ENCODE measurements at places on chromosomes 4 and X.

- no peak for DNase-seq
Observed at GRCh38 chr4:5995901-5996623, 22.2 kb downstream of the C4orf50 start.

DNA sequence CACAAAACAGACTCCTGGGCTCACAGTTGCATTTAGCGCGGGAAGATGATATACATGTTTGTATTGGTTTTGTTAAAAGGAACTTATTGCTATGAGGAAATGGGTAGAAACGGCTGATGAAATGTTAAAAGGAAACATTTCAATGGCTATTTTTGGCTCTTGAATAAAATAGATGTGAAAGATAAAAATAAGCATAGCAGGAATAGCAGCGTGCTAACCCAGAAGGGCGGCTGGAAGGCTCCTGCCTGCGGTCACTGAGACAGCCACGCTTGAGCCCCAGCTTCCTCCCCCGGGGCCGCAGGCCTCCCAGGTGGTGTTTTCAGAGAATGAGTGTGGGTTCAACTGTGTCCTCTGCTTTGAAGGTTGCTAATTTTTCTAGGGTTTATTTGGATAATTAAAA is 35.0 kb upstream of the CLCN4 start:
- no peak for DNase-seq

- no peak for DNase-seq
Observed at GRCh38 chr4:57418133-57418532, 307.9 kb upstream of the IGFBP7 start.

DNA sequence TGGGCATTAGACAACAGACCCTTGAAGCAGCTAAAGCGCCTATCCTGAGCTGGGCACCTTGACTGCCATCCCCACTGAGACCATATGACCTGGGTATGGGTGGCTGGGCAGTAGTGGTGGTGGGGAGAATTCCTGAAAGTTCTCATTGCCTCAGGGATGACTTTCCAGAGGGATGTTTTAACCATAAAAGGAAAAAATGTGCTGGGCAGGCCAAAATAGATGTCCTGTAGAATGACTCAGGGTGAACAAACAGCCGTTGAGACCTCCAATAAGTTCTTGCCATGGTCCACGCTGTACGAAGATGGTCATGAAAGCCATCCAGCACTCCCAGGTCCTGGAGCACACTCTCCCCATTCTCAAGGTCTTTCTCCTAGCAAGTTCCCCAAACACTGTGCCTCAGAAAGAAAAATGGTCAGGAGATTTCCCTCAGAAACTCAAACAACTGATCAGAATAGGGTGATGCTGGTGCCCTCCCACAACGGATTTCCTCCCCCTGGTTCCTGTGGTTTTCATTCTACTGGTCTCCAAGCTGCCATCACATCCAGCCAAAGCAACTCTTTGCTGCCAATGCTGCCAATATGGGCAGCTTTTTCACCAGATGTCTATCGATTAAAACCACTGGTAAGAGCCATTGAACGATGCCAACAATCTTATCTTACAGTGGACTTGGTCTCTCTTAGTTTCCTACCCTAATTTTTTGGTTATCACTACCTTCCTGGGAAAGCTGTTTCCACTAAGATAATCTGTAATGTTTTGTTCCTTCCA is 11.2 kb downstream of the CDKN2AIP start:
- DNase-seq: no peak

GRCh38 chr4:10003666-10004065 is 17.6 kb downstream of the SLC2A9 start:
- no peak for DNase-seq

DNA sequence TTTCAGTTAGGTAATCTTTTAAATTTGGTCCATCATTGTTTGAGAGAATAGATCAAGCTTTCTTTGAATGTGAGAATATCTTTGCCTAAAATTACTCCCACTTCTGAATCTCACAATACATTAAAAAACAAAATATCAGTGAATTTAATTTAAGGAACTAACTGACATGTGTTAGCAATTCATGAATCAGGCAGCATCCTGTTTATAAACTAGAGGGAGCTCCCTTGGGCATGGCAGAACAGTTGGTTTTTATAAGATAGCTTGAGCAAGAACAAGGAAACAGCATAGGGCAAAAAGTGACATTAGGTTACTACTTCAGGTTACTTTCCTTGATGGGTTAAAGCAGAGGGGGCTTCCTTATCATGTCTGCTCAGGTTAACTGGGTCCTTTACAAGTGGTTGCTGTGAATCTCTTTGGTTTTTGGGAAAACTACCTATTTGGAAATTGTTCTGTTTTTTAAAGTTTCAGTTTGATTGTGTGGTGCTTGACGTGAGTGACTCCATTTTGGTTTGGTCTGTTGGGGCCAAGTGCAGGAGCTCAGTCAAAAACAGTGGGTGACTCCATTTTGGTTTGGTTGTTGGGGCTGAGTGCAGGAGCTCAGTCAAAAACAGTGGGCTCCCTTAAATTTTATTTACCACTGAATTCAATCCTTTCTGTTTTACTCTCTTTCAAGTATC is 68.0 kb downstream of the PPEF2 start:
- DNase-seq: no peak

DNA sequence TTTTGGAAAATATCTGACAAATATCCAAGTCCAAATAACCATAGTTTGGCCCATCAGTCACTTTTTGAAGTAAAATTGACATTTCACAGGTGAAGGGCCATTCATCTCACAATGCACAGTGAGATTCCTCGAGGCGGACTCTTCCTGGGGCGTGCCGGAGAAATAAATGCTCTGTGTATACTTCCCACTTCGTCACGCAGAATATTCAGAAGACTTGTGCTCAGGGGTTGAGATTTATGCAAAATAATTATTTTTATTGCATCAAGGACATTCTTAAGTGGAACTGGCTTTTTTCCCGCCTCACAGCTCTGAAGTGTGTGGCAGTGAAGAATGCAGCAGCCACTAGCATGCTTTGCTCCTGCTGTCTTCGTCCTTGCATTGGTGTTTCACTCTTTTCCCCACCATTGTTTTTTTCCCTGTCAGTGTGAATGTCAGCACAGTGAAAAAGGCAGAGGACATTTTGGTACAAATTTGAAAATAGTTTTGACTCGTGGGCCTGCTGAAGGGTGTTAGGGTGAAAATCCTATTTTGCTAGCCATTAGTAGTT is 70.6 kb downstream of the FAM193A start:
- DNase-seq: no peak

GRCh38 chrX:70044541-70045245 is 5.0 kb downstream of the AWAT2 start:
- DNase-seq: no peak

- no peak for DNase-seq
Observed at GRCh38 chrX:1618689-1619088, 3.8 kb downstream of the ASMT start.

GRCh38 chr4:87530229-87530628 is 1.1 kb upstream of the SPARCL1 start:
- no peak for DNase-seq

DNA sequence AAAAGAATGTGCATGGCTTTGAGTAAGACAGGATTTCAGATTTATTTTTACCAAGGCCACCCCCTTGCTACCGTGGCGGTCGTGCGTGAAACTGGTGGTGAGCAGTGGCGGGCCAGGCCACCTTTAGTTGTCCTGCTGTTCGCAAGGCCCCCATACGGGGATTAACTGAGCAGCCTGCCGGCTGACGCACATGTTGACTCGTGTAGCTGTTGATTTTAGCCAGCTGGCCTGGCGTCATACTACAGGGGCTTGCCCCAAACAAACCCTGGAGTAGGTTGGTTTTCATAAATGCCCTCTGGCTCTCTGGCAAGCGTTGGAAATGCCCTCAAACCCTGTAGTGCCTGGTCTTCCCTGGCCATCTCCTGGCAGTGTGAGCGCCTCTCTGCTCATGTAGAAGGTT is 28.4 kb downstream of the WFS1 start:
- no peak for DNase-seq

- DNase-seq: no peak
Observed at GRCh38 chrX:49977319-49978090, 55.1 kb downstream of the CLCN5 start.

DNA sequence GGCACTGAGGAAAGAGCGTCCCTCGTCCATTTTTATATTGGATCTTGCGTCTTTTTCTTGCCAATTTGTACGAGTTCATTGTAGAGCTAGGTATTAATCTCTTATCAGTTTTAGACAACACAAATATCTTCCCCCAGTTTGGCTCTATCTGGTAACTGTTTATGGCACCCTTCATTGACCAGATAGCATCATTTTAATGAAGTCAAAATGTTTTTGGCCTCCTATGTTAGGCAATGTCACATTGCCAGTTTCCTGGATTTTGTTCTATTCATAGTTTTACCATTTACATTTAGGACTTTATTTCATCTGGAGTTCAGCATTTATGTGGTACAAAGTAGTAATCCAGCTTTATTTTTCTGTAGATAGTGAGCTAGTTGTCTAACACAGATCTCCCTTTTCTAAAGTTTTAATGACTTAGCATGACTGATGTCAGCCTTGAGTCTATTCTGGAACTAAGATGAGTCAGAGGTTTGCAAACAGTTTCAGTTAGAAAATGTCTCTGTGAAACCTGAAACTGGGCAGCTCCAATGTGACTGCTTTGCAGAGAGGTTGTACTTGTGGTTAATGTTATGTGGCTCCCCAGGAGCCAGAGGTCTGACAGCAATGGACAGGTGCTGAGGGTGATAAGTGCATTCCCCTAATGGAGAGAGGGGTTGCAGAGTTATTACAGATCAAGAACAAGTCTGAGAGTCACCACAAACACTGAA is 5.3 kb upstream of the STBD1 start:
- no peak for DNase-seq

- no peak for DNase-seq
Observed at GRCh38 chr4:18113710-18114331, 92.3 kb upstream of the LCORL start.

DNA sequence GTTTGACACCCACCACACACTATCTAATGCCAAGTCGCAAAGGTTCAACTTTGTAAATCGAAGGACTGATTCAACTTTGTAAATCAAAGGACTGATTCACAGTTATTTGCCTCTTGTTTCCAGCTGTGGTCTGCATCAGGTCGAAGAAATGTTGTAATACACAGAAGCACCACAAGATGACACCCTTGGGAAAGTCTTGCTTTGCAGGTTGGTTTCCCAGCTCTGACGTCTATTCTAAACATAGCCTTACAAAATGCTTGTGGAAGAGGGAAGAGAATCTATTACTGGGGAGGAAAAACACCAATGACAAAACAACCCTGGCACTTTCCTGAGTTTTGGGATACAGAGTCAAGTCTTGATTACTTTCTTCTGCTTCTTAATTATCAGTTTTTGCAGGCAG is 35.3 kb downstream of the SUPT20HL1 start:
- DNase-seq: peak; percentile 58

- no peak for DNase-seq
Observed at GRCh38 chr4:16590797-16591196, 307.6 kb downstream of the LDB2 start.

DNA sequence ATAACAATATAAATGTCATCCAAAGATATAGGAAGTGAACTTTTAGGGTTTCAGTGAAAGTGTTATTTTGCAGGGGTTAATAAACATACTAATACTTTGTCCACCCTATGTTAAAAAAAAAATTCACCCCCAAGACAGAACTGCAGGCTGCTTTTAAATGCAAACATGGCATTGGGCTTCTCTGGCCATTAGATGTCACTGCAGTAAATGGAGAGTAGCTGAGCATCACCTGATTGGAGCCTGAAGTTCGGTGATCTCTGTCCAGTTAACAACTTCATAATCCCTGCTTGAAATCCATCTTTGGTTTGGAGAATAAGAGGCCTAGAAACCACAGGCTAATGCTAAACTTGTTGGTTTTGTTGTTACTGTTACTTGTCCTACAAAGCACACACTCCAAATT is 18.7 kb downstream of the SLC25A43 start:
- DNase-seq: no peak

DNA sequence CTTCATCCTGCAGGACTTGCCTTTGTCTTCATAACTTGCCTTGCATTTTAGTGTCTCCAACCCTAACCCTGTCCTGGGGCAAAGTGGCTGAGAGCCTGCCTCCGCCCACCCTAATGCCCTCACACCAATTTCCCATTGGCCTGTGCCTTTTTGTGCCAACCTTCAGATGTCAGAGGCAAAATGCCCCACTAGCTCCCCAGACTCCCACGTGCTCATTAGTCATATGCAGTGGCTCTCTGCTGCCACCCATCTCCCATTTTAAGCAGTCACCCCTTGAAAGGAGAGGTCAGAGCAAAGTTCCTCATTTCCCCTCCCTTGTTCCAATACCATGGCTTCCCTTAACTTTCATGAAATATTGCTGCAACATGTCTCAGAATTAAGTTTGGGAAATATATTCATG is 74.8 kb upstream of the PASD1 start:
- DNase-seq: no peak

- no peak for DNase-seq
Observed at GRCh38 chr4:6581566-6582121, 6.7 kb downstream of the MAN2B2 start.

GRCh38 chr4:159268607-159269006 is 165.7 kb downstream of the RAPGEF2 start:
- DNase-seq: no peak

DNA sequence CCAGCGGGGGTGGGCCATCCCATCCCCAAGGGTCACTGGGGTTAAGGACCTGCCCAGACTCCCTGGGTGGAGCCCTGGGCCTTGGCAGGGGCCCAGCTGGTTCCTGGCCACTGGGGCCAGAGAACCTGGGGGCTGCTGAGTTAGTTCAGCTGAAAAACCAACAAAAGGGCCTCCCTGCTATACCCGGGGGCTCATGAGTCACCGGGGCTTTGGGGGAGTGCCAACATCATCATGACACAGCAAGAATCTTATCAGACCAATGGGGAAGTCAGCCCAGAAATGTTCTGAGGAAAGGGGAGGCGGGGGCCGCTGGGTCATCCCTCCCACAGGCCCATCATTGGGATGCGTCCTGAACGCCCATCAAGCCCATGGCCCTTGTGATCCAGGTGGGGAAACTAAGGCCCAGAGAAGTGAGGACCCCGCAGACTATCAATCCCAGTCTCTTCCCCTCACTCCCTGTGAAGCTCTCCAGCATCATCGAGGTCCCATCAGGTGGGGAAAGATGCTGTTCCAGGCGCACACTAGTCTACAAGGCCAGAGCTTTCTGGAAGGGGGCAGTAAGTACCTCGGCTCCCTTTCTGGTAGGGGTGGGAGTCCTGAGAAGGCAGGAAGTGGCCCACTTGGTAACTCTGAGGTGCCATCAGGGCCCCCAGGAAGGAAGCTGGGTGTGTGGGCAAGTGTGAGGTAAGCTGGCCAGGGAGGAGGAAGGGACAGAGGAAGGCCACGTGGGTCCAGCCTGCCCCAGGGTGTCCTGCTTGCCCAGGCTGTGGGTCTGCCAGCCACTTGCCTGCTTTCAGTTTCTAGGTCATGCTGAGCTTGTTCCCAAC is 4.5 kb downstream of the G6PD start:
- DNase-seq: no peak

DNA sequence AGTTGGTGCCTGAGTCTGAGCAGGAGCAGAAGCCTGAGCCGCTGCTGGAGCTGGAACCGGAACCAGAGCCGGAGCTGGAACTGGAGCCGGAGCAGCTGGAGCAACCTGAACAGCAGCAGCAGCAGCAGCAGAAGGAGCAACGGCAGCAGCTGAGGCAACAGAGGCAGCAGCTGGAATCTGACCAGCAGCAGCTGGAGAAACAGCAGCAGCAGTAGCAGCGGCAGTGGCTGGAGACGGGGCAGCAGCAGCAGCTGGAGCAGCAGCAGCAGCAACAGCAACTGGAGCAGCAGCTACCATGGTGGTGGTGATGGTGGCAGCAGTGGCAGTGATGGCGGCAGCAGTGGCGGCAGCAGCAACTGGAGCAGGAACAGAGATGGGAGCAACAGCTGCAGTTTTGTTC is 61.5 kb downstream of the AMOT start:
- DNase-seq: no peak

Measured in NCI-H1417 treated with DMSO at 0.1 percent for 48 hours (cell line).